ENCODE measurements at places on chromosomes 7 and 10.

GRCh38 chr7:27948861-27949260, 208.9 kb downstream of the TAX1BP1 start:
- no peak for DNase-seq

DNA sequence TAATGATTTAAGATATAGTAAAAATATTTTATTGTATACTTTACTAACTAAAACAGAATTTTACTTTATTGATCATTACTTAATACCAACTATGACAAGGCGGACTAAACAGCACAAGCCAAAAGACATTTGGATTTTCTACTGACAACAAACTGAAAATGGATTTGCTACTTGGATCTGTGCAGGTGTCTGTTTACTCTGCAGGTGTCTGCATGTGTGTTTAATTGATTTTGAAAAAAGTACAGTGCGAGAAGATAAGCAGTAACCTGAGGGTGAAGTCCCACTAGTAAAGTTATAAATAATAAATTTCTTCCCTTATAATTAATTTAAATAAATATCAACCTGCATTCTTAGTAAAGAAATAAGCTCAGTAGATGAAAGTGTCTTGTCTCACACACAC, 696.8 kb upstream of the MBL2 start:
- DNase-seq = no peak

DNA sequence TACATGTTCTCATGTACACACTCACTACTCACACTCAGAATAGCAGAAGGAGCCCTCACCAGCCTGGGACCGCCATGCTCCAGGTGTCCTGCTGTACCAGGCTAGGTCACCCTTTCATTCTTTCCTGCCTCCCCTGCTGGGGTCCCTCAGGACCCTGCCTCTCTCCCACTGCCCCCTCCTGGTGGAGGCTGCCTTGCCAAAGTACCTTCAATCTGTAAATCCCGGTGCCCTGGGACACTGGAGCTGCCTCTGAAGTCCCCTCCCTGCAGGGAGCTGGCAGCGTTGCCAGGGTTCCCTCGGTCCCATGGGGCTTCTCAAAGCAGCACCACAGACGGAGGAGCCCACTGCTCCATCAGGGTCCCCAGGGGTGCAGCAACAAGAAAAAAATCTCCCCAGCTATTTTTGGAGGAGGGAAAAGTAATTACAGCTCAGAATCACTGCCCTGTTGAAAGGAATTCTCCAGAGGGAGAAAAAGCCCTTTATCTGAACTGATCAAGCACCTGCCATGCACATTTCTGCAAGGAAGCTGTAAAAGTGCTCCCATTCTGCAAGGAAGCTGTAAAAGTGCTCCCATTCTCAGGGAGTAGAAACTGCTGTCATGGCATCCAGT, 259.9 kb downstream of the PTPRN2 start:
- no peak for DNase-seq

- DNase-seq = no peak
Observed at GRCh38 chr7:9842301-9842700, 1131.4 kb upstream of the PHF14 start.

DNA sequence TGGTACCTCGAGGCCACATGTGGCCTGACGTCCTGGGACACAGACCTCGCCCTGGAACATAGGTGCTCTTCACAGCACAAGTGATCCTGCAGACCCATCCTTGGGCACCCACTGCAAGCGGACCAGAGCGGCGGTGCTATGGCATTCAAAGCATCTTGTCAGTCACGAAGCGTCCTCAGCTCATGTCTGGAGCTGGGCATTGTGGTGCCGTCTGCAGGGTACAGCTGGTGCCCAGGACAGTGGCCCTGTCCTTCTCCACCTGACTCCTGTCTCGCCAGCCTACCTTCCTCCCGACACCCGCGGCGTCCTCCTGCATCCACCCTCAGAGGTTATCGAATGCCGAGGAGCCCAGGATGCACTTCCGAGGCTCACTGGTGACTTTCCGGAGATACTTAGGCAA, 26.5 kb downstream of the ADGRA1 start:
- DNase-seq = no peak

DNA sequence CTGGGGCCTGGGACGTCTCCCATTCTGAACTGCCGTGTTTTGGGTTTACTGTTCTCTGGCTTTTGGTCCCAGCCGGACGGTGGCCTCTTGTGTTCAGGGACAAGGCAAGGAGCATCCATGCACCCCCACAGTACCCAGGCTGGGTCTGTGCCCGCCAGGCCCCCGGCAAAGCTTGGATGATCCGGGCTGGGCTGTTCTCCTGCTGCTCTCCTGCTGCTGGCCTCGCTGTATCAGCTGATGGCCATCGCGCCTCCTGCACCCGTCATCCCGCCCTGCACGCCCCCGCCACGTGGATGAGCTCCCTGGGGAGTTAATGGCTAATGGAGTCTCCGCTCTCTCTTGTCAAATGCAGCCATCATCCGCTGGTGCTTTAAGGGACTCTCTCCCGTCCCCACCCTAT, 14.9 kb upstream of the PSMG3 start:
- no peak for DNase-seq

DNA sequence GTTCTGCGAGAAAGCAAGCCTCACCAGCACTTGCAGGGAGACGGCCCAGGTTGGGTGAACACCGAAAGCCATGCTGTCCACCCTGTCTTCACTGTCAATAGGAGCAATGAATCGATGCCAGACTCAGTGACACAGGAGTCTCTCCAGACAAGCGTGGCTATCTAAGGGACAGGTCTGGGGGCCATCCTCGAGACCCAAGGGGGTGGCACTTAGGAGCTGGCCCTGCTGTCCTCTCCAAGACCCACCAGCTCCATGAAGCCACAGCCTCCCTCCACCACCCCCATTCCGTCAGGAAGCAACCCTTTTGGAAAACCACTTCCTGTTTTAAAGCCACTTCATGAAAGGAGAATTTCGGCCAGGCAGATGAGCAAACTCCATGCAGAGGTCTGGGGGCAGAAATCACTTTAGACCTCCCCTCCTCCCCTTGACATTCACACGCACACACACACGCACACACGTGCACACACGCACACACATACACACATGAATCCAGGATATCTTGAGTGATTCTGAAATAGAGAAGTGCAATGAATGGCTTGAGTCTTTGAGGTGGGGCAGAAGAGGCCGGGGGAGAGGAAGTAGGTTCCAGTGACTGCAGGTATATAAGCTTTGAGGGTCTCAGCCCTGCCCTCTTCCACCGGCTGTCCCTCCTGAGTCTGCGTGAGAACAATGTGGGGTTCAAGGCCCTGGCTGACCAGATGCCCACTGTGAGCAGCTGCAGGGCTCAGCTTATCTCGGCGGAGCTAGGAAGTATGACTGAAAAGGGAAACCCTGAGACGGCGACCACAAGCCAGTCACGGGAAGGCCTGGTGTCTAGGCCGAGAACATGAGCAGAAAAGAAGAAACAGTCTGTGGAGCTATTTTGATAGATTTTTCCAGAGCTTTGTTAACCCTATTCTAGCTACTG, 25.0 kb downstream of the RGS10 start:
- no peak for DNase-seq

DNA sequence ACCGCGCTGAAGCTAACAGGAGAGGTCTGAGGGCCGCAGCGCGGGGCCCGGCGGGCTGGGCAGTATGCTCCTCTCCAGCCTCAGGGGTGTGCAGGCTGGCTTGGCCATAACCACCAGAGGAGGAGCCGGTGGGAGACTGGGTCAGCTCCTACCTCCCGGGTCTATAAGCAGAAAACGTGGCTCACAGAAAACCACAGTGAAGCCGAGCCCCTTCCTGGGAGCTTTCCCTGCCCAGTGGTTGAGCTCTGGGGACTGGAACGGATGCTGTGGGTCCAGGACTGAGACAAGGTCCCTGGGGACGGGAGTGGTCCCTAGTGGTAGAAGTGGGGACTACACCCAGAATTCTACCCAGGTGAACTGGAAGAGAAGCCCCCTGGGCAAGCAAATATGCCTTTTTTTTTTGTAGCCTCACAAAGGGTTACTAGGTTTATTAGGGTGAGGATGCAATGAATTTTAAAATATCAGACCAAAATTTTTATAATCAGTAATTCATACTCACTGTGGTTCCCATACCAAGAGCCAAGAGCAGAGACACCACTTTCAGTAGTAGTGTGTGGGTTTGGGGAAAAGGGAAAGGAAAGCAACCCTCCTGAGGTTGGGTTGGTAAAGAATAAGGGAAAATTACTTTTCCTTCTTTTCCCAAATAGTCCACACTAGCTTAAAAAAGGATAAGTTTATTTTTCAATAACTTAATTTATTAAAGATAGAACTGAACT, 67.9 kb upstream of the PRKCQ start:
- DNase-seq = peak; percentile 53

DNA sequence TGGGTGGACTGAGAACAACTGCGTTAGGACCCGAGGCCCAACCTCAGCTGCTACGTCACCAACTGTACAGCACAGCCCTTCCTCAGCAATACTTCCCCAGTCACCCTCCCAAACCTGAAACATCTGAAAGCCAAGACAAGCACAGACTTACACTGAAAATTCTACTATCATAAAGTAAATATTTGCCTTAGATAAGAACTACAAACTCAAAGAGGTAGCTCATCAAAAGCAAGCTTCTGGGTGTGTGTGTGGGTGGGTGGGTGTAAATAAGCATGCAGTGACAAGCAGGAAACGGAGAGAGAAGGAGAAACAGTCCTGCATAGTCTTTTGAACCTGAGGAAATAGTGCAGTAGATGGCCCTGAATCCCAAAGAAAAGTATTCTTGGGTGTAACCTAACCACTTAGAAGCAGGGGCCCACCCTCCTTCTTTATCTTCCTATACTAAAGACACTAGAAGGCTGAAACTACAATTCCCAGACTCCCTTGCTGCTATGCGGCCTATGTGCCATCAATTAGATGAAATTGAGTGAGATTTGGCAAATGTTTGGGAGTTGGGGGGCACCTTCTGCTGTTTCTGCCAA, 18.7 kb downstream of the SLC25A13 start:
- DNase-seq = no peak

DNA sequence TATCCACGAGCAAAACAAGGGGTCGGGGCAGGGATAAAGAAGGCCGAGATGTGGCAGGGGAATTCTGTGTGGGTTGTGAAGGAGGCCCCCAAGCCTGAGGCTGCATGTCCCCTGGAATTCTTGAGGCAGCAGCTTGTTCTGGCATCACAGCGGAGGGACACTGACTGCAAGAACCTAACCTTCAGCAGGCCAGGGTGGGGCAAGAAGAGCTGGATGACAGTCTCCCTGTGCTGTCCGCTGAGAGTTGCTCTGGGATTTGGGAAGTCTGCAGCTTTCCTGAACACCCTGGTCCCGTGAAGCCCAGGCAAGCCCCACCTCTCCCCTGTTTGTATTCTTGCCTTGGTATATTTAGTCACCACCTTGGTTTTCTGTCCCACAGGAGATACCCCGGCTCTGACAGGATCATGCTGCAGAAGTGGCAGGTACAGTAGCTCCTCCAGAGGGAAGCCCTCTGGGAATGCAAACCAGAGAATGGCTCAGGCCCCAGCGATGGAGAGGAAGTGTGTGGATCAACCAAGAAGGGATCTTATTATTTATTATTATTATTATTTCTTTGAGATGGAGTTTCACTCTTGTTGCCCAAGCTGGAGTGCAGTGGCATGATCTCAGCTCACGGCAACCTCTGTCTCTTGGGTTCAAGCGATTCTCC, 1.9 kb upstream of the LRRC18 start:
- DNase-seq = no peak

DNA sequence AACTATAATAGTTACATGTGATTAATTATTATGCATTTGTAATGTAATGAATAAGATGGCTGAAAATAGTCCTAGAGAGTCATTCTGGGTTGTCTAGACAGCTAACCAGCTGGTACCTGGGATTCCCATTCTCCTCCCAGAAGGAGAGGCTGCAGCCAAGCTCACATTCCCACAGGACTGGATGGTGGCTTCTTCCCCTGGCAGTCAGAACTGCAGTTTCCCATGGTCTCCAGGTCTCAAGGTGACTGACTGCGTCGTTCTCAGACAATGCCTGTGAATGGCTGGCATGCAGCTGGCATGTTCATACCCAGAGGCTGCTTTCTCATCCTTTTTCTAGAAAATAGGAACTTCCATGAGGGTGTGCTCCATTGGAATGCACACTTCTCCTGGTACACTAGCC, 21.3 kb downstream of the TAS2R16 start:
- no peak for DNase-seq

DNA sequence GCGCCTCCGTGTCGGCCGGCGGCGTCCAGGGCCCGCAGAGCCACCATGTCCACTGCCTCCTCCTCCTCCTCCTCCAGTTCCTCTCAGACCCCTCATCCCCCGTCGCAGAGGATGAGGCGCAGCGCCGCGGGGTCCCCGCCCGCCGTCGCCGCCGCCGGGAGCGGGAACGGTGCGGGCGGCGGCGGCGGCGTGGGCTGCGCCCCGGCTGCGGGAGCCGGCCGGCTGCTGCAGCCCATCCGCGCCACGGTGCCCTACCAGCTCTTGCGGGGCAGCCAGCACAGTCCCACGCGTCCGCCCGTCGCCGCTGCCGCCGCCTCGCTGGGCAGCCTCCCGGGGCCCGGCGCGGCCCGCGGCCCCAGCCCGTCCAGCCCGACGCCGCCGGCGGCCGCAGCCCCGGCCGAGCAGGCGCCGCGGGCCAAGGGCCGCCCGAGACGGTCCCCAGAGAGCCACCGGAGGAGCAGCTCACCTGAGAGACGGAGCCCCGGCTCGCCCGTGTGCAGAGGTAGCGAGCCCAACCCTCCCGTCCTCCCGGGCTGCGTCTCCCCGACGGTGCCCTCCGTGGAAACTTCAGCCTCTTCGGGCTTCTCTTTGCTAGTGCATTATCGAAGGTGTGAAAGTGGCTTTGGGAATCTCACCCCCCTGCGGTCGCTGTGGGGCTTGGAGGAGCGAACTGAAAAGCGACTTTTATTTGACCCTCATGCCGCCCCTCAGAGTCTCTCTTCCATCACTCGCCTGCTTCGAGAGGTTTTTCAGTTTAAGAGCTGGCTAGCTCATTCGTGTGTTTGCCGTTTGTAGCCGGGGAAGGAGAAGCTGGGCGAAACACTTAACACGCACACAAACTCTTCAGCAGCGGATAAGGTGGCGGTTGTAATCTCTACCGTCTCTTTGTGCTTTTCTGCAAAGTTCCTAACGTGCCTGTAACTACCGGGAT, 975 bp downstream of the GLCCI1 start:
- DNase-seq = no peak

GRCh38 chr7:22287412-22287811, 69.5 kb downstream of the RAPGEF5 start:
- no peak for DNase-seq
